ENCODE measurements at places on chromosomes 5 and 9.

DNA sequence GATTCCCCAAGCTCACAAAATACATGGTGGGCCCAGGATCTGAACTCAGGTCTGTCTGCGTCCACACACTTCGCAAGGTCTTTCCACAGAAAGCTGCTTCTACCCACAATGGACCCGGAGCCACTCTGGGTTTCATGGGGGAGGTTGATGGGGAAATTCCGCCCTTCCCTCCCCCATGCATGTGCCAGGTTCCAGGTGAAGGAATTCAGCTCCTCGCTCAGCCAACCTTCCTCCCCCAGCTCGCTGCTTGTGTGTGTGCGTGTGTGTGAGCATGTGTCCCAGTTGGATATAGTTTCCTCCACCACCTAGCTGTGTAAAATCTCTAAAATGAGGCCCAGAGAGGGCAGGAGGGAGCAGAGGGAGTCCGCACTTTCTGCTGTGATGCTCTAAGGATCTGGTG lies 1.0 kb downstream of the PTGS1 start:
- DNase-seq: no peak

GRCh38 chr9:130989891-130990290 lies 19.1 kb upstream of the LAMC3 start:
- DNase-seq: no peak

GRCh38 chr9:109861499-109861898 lies 81.5 kb downstream of the PALM2AKAP2 start:
- no peak for DNase-seq

DNA sequence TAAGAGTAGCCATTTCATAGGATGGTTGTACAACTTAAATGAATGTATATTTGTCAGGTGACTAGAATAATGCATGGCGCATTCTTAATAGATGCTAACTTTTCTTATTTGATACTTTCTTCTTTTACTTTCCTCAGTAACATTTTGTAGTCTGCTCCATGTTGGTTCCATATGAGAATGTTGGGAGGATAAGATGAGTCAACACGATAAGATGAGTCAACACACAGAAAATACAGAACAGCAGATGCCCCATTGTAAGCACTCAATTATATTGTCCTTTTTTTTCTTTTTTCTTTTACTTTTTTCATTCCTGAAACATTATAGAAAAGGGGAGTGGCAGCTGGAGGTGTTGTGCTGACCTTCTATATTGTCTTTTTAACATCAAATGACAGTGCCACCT lies 92.3 kb upstream of the SPATA31C2 start:
- DNase-seq: no peak

DNA sequence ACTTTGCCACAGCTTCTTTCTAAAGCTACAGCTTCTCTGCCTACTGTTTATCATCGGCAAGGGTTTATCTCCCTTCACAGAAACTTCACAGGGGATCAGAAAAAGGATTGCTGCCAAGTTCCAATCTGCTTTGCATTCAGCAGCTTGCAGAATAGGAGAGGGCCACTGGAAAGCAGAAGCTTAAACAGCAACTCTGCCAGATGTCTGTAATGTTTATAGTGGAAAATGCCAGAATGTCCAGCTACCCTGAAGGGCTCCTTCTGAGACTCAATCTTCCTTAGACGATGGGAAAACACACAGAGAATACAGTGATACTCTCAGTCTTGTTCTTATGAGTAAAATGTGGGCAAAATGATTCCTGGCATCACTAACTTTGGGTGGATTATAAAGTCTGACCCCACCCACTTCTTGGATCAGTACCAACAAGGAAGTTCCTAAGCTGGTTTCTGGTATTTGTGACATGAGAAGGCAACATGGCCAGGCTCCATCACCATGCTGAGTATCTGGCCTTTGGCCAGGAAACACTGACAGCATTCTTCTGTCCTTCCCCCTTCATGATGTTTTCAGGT lies 19.0 kb downstream of the STOM start:
- DNase-seq: no peak
